Right ventricle myocardium inferior (tissue), 1 donor: ENCODE measurements at places on chromosomes 3 and 15. TPM values are rescaled to one million over a fixed set of nuclear protein-coding genes. Genes with fewer than 3 reads are reported as not detected.

The FAM174B gene
- 13.0 TPM for total RNA-seq

- DNase-seq = peak; percentile 72
These were observed 200.5 kb downstream of the AKAP13 start for GRCh38 chr15:85580879-85581278.

GRCh38 chr15:38600236-38600635 is 35.6 kb upstream of the RASGRP1 start:
- no peak for DNase-seq

DNA sequence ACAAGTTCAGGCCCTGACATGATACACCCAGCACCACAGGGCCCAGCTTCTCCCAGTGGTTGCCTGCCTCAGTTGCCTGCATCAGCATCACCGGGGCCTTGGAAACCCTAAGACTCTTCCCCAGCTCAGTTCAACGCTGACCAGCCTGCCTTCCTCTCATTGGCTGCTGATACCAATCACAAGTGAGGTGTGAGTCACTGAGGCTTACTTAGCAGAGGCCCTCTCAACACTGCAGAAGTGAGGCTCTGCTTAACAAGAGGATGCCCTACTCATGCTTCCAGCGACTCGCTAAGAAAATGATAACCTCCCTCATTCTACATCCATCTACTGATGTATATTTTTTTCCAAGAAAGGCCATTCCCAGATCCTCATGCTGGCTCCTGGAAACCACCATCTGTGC is 151.9 kb downstream of the ADAMTS17 start:
- DNase-seq = no peak

The ECE2 gene
- not detected for total RNA-seq
